Astrocyte of the hippocampus (primary cell): ENCODE measurements at places on chromosomes 1 and 21.

DNA sequence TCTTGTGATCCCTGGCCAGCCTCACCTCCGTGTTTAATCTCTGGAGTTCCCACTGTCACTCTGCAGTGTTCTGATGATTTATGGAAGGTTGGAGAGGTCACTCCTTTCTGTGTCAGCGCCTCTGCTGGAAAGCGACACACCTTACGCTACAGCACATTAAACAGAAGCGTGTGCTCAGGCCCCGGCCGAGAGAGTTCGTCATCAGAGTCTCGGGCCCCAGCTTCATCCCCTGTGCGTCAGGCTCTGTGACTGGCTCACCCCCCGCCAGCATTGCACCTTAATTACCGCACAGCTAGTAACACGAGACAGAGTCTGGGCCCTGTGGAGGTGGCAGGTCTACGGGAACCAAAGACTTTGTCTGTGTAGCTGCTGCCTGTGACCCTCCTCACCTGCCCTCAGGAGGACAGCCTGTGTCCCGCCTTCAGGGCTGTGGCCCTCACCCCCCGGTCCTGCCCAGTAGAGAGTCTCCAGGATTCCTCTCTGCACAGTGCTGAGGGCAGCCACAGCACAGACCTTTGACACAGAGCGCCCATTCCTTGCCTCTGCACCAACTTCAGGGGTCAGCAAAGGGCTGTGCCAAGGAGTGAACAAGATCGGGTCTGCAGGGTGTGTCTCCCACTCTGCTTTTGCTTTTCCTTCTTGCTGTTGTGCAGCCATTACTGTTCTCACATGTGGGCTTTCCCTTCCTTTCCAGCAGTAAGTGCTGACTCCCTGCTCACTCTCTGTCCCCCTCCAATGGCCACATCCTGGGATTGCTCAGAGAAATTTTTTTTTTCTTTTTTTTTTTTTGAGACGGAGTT is 157.6 kb downstream of the PGBD5 start:
- peak; percentile 80 for DNase-seq

DNA sequence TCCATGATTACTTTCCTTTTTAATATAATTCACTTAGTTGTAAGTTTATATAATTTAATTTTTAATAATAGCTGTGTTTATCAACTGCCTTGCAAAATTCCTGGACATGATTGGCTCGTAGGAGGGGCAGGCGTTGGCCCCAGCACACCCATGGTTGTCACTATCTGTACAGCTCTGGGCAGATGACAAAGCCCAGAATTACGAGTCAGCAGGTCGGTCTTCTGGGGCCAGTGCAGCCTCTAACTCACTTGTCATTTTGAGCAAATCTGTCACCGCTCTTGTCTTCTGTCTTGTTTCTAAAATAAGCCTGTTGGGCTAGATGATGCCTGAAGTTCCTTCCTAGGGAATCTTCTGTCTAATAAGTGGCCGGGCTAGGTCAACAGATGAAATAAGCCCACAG is 21.4 kb upstream of the LRRC38 start:
- DNase-seq: no peak

GRCh38 chr1:43432171-43432860 is 21.4 kb downstream of the HYI start:
- DNase-seq: no peak

DNA sequence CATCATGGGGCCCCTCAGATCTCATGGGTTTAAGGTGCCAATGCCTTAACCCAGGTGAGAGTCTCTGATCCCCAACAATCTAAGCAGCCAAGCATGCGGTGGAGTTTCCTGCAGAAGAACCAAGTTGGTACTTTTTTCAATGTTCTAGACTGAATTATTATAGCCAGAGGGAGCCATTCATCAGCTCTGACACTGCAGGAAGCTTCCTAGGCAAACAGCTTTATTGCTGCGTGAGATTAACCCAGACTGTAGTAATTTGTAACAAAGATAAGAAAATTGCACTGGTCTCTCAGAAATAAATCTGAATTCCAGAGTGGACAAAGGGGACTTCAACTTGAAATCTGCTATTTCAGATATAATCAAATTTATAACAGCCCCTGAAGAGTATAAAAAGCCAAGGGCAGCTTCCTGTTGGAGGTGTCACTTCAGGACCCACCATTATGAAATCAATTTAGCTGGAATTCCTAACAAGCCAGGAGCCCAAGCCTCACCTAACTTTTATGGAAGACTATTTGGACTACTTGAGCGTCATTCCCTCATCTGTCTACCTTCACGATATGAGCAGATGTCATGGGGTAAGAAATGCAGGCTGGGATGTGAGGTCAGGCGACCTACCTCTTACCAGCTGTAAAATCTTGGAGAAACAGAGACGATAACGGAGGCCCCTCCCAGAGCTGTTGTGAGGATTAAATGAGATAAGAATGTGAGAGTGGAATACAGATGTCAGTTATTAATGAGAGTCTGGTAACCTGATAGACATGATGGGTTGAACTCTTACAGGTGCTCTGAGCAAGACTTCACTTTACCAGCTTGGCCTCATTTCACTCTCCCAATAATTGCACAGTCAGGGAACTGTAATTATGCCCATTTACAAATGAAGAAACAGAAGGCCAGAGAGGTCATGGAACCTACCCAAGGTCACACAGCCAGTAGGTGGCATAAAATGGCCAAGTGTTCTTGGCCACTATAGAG is 135.1 kb downstream of the RRAGC start:
- no peak for DNase-seq

DNA sequence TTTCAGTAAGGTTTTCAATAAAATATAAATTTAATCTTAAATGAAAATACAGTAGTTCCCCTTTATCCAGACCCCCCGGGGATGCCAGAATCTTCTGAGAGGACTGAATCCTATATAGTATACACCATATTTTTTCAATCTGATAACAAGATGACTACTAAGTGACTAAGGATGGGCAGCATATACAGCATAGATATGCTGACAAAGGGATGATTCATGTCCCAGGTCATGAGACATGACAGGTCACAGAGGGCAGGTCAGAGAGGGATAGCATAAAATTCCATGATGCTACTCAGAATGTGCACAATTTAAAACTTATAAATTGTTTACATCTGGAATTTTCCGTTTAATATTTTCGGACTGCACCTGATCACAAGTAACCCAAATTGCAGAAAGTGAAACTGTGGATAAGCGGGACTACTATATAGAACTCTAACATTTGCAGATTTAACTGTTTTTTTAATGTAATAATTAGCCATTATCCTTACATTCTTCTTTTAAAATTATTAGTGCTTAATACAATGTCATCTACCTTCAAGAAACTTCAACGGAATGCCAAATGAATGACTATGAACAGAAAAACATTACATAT is 48.8 kb downstream of the LRRC40 start:
- no peak for DNase-seq

GRCh38 chr1:112507921-112508277 is 866 bp upstream of the WNT2B start:
- DNase-seq: no peak

- no peak for DNase-seq
Measured at GRCh38 chr1:229158341-229158921, 112.5 kb upstream of the RAB4A start.

DNA sequence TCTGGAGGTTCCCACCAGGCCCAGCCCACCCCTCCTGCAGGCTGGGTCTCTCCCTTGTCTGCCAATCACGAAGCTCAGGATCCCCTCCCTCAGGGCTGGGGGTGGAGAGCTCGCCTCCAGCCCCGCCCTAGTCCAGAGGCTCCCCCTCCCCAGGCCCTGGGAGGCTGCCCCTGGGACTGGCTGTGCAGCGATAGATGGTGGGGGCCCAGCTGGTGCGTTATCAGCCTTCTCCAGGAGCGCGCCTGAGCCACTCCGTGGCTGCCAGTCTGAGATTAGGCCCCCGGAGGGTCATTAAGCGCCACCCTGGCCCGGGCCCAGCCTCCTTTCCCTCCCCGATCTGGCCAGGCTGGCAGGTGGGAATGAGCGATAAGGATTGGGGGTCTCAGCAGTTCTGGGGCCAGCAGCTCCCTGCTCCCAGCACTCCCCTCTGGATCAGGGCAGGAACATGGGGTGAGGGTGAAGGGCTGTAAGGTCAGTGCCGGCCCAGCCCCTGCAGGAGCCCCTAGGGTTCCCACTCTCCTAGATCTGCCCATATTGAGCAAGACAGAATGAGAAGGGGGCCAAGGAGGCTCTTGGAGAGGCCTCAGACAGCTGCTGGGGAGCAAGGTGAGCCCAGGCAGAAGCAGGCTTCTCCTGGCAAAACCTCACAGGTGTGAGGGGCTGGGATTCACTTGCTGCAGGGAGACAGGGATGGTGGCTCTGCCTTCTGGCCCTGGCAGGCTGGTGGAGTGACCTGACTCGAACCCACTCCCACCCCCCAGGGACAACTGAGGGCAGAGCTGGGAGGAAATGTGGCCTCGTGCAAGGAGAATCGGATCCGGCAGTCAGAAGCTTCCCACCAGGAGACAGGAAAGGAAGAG is 8.5 kb downstream of the PDZK1IP1 start:
- no peak for DNase-seq

DNA sequence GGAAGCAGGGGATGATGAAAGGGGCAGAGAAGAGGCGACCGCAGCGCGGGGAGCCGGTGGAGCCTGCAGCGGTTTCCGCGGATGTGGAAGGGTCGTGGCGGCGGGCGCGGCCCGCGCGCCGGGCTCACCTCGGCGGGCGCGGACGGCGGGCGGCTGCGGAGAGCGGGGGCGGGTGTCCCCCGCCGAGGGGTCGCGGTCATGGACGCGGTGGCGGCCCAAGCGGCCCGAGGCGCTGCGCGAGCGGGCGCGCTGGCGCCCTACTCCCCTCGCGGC is 572 bp downstream of the LPGAT1 start:
- DNase-seq: no peak
